ENCODE measurements at places on chromosomes 2 and 18.

- DNase-seq, result no peak
These were observed 405.9 kb upstream of the ACVR2A start for GRCh38 chr2:147438882-147439281.

DNA sequence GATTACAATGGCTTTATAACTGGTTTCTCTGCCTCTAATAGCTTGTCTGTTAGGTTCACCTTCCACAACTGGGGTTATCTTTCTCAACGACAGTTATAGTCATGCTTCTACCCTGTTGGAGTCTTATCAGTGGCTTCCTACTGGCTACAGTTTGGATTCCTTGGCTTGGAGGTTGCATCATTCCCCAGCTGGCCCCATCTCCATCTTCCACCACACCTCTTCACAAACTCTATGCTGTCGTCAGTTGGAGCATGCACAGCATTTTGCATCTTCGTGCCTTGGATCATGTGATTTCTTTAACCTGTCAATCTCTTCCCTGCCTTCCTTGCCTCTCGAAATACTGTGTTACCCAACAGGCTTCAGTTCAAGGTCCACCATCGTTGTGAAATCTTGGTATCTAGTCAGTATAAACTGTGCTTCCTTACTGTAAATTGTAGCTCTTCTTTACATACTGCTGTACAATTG is 316.3 kb upstream of the CXCR4 start:
- no peak for DNase-seq

- no peak for DNase-seq
These were observed 26.2 kb downstream of the MGAT4A start for GRCh38 chr2:98704499-98705332.

GRCh38 chr2:65331336-65332025 is 100.9 kb downstream of the SPRED2 start:
- no peak for DNase-seq

DNA sequence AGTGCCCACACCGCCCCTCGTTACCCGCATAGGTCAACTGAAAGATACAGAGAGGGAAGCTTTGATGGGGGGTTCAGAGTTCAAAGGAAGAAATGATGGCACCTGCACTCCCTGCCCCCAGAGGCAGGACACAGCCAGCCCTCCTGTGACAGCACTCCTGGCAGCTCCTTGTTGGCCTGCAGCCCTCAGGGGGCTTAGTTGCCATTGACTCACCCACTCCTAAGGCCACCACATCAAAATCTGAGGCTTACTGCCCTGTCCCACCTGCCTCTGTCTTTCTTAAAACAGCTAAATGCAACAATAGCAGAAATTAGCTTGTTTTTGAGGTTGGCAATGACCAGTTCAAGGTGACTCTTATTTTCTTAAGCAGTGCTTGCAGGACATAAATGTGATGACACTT is 31.6 kb upstream of the SLC35F6 start:
- DNase-seq, result no peak

GRCh38 chr2:151189125-151189524 is 72.5 kb downstream of the RBM43 start:
- DNase-seq, result no peak

GRCh38 chr2:205343103-205343502 is 339.2 kb upstream of the NRP2 start:
- no peak for DNase-seq

- no peak for DNase-seq
These were observed 35.6 kb upstream of the RNF149 start for GRCh38 chr2:101344137-101344536.

DNA sequence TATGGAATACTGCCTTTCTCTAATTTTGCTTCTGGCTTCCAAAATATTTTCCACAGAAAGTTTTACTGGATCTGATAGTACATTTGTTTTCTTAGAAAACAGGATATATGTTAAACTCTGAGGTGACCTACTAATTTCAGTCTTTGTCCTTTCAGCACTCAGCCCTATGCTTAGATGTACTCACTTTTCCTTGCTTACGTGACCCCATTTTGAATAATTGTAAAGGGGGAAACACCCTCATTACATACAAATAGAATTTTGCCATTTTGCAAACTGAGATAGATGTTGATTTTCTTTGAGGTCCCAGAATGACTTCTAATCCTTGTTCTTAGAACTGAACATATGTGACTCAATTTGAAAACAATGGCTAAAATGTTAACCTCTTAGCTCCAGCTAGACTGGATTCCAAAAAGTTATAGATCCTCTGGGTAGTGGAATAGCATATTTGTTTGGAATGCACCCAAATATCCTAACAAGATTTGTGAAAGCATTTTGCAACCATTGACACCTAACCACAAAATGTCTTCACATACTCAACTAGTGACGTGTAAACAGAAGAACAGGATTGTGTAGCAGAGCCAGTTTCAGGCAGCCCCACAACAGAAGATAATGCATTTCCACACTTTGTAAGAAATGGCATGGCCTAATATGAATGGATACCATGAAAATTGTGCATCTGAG is 44.8 kb upstream of the EHBP1 start:
- no peak for DNase-seq

- DNase-seq, result no peak
These were observed 127.5 kb upstream of the SLC1A4 start for GRCh38 chr2:64861452-64862397.

DNA sequence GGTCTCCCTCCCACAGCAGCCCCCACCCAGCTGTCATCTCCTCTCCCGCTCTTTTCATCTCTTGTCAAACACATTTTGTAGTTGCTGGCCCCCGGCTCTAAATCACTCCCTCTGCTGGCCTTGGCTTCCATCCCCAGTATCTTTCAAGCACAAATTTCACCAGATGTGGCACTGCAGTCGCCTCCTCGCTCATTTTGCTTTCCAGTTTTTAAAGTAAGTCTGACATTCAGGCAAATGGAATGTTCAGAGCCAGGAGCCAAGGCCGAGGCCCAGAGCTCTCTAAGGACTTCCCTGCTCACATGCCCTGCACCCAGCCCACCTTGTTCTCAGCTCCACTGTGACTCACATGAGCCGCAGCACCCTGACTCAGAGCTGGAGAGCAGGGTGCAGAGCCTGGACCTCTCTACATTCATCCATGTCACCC is 158.4 kb downstream of the GALNT14 start:
- DNase-seq, result no peak

GRCh38 chr18:41482501-41482900 is 472.5 kb upstream of the PIK3C3 start:
- DNase-seq, result no peak

- DNase-seq, result no peak
These were observed 33.9 kb downstream of the MAP3K20 start for GRCh38 chr2:173109253-173110188.

DNA sequence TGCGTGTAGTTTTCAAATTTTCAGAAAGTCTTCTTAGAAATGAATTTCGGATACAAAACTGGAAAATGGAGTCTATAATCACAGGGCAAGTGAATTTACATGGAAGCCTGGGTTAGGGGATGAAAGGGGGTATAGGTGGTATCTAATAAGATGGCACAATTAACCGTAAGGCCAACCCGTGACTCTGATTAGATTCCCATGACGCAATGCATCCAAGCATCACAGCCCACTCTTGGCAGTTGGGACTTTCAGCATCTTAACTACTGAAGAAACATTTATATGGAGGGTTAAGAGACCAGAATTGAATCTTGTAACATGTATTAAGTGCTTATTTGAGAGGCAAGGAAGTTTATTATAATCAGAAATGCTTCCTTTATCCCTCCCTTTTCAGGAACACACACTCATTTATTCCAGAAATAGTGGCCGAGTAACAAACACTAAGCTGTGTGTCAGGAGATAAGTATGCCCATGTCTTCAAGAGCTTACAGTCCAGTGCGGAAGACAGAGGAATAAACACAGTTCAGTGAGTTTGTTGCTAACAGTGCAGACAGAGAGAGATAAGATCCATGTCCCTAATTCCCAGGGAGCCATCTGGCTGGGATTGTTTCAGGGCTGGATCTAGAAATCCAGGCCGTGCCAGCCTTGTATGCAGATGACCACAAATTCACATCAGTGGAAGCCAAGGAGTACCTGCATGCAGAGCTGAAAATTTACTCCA is 151.2 kb downstream of the ANTXR1 start:
- no peak for DNase-seq
